Stimulated activated CD8-positive, alpha-beta memory T cell treated with anti-CD3 and anti-CD28 coated beads, Interleukin-2, amount 100 ng/mL, for 1 hour (primary cell): ENCODE measurements at places on chromosomes 1 and 21.

DNA sequence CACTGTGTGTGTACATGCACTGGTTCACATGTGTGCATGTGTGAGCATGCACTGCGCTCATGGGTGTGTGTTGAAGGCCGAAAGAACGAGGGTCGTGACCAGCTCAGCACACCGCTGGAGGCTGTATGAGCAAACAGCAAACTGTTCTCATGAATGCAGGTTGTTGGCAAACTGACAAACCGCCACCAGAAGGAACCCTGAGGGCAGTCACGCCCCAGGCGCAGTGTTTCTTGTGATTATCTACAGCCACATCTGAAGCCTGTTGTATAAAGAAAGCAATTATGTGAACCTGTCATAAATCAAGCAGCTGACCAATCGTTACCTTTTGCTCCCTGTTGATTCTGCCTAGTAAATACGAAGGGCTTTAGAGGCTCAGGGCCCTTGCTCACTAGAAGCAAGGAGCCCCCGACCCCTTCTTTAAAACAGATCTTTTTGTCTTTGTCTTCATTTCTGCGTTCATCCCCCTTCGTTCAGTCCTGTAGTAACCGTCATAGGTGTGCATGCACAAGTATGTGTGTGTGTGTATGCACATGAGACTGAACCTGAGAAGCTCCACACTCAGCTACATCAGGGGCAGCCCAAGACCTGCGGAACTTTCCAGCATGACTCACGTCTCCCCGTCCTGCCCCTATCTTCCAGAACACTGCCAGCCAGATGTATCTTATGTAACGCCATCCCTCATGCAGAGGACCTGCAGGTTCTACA lies 16.8 kb upstream of the RIPK4 start:
- DNase-seq: no peak

- no peak for DNase-seq
Measured at GRCh38 chr1:218588540-218589172, 243.5 kb downstream of the TGFB2 start.

DNA sequence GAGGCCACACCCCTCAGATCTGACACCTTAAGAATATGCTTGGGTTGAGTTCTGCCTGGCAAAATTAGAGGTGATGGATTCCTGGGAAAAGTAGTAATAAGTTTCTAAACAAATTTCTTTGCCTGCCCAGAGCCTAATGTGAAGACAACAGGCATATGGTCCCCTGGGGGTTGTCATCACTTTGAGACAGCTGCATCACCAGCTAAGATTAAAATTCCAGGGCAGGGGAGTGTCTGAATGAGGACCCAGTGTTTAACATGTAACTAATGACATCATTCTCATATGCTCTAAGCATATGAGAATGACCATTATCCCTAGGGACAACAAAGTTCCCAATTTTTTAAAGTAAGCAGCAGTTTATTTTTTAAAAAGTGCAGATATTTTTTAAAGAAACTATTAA lies 432.2 kb downstream of the PCP4 start:
- DNase-seq: no peak

- DNase-seq: no peak
Measured at GRCh38 chr1:23601135-23601967, 42.0 kb upstream of the ID3 start.

DNA sequence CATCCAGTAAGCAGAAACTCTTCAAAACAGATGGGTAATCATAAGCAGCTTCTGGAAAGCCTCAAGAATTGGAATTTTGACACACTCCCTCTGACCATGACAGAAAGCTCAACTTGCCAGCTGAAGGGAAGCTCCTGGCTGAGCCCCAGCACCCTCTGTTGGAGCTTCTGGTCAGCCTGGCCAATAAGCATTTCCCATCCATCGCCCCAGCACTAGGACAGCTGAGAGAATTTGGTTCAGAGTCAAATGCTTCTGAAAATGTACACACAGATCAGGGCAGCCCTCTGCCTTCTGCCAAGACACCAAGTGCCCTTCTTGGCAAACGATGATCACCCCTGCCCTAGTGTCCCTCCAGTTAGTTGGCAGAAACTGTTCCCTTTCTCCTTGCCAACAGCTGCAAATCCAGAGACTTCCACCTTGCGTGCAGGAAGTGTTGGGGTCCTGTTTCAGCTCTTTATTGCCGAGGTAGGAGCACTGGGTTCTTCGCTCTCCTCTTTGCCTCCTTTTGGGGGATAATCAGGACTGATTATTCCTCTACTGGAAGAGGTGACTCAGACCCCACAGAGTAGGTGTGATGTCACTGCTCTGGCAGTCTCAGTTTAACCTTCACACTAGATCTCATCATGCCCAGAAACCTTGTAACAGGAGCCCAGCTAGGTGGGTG lies 11.9 kb downstream of the PIGV start:
- no peak for DNase-seq

GRCh38 chr21:34675871-34676270 lies 7.1 kb downstream of the CLIC6 start:
- no peak for DNase-seq

- DNase-seq: no peak
Measured at GRCh38 chr1:35691080-35691479, 27.6 kb downstream of the C1orf216 start.

DNA sequence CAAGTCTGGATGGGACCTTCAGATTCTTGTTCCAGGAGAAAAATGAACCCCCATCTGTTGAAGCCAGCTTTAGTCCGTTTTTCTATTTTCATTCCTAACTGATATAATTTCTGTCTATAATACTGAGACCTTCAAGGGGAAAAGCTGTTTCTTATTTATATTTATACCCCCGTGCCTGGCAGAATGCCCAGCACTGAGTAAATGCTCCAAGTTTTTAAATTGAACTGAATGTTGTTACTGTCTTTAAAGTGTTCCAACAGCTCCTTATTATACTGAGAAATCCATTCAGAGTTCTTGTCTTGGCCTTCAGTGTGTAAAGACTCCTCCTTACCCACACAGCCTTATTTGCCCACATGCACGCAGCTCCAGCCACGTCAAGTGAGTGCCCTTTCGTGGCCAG lies 178.6 kb upstream of the HMGB4 start:
- no peak for DNase-seq

DNA sequence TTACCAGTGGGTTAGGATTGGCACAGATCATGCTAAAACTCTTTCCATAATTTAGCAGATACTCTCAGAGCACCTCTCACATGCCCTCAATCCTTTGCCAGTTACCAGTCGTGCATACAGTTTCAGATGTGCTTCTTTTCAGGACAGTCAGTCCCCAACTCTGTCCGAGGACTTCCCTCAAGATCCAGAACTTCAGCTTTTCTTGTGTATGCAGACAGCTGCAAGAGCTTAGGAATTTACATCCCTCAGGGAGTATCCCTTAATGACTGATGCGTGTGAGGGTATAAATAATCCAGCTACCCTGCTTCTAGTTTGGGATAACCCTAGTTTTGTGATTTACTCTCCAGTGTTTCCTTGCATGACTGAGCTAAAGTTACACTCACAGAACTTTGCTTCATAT lies 393.0 kb upstream of the PLXNA2 start:
- DNase-seq: no peak

DNA sequence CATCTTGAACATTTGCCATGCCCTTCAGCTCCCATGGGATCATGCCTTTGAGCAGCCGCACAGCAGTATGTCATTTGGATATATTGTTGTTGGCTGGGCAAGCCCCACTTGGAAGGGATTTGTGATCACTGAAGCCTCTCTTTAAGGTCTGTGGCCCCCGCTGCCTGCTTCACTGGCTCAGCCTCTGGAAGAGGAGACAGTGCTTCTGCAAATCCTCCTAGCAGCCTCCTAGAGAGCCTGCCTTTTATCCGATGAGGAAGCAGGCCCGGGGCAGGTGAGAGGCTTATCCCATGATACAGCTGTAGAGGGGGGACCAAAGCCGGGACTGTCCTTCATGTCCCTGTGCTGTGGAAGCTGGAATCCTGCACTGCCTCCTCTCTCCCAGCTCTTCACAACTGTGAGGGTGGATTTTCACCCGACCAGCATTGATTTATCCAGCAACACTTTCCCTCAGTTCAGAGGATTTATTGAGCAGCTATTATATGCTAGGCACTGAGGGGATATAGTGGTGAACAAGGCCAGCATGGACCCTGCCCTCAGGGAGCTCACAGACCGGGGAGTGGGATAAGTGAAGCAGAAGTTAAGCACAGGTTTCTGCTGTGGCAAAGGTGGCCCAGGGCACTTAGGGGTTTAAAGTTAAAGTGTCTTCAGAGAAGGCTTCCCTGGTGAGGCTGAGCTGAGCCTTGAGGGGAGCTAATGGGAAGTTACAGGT lies 3.9 kb downstream of the TMEM61 start:
- DNase-seq: no peak

DNA sequence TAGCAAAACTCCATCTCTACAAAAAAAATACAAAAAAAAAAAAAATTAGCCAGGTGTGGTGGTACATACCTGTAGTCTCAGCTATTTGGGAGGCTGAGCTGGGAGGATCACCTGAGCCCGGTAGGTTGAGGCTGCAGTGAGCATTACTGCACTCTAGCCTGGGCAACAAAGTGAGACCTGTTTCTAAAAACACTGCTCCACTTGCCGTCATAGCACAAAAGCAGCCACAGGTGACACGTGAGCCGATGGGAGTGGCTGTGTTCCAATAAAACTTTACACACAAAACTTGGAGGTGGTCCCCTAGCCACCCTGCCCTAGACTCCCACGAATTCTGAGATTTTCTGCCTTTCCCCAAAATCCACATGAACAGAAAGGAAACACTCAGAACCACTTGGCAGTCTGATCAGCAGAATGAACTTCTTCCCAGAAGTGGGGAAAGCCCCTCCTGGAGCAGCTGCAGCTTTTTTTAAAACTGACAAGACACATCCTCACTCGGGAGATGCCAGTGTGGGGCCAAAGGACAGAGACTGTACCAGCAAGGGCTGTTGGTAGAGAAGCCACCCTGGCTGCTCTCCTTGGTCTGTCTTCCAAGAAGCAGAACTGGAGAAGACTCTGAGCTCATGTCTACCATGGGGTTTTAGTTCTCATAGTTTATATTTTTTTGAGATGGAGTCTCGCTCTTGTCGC lies 23.3 kb downstream of the PLEKHM2 start:
- DNase-seq: no peak

- DNase-seq: no peak
Measured at GRCh38 chr1:160496334-160496733, 26.7 kb downstream of the SLAMF6 start.

GRCh38 chr1:178183796-178184195 lies 89.9 kb downstream of the RASAL2 start:
- DNase-seq: no peak

DNA sequence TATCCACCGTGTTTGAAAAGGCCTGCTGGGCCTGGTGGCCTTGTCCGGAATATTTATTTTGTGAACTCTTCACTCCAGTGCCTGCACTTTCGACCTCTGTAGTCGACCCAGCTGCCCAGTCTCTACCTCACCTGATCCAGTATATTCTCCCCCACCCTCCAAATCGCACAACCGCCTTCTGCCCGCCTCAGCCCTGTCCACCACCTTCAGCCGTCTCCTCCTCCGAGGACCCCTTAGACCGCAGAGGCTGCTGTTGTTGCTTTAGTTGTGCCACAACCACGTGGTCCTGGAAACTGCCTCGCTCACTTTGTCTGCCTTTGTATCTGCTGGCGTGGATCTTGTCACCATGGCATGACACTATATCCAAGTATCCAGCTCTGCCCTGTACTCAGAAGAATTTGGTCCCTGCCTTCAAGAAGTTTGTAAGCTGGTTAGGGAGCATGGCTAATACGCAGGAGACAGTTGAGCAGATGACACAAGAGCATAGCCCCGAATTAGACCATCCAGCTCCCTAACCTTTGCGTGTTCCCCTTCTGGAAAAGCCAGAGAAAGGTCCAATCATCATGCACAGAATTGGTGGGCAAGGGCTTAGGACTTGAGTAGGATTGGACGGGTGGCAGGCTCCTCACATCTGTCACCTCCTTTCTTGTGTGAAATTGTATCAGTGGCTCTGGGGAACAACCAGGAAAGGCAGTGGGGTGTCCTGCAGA lies 1.5 kb downstream of the PHGDH start:
- DNase-seq: no peak

GRCh38 chr1:93353286-93353685 lies 7.6 kb downstream of the DR1 start:
- DNase-seq: no peak

DNA sequence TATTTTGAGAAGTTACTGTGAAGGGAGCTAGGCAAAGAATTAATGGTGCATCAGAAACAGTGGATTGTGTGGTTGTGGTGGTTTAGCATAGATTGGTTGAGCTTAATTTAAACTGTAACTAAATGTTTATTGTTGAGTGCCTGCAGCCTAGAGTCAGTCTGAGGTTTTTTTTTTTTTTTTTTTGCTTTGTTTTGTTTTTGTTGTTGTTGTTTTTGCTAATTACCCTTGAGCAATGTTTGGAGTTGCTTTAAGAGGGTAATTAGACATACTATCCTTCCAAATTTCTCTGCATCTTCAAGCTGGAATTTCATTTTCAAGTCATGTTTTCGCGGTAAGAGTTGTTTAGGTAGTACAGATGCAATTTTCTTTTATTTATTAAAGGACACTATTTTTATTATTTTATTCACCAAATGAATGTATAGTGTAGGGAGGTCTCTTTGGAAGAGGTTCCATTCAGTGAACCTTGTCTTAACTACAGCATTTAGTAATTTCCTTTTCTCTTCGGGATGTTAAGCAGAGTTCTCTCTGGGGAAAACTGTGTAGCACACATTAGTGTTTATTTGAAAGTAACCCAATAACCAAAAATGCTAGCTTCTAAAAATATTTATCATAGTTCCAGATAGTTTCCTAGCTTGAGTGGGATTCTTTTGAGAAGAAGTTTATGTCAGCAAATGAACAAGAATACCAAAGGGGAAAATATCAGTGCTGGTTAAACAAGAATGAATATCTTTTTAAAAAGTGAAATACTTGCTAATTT lies 82.3 kb downstream of the CLIC4 start:
- no peak for DNase-seq

DNA sequence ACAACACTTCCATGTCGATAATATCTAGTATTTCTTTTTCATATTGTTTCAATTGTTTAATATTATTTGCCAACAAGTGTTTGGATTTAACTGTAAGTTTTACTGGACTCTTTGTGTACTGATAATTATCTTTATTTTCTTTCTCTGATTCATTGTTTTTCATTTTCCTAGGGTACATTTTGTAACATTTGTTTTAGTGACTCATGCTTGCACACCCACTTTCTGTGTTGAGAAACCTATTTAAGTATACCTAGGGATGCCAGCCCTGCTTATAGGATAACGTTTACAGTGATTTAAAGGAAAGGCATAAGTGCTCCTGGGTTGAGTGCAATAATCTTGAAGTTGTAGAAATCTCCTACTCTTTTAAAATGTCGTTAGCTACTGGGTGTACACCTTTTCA lies 1386.0 kb upstream of the ADGRL4 start:
- DNase-seq: no peak

DNA sequence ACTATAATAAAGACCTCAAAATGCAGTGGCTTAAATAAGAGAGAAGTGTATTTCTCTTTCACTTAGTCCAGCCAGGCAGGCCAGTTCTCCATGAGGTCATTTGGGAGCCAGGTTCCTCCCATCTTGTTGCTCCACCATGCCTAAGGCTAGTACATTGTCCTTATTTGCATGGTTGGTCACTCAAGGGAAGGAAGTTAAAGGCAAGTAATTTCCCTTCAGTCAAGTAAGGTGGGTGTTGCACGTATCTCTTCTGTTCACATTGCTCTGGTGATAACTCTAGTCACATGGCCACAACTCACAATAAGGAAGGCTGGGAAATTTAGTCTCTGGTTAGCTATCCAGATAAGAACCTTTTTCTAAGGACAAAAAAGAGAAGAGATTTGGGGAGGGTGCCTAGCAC lies 27.2 kb upstream of the TADA1 start:
- DNase-seq: no peak
